ENCODE measurements at places on chromosomes 5 and 9. TPM values are rescaled to one million over a fixed set of nuclear protein-coding genes. Genes with fewer than 3 reads are reported as not detected.

Gene RASEF
- total RNA-seq: 3.9 TPM

Gene TNC
- 31.5 TPM for total RNA-seq

Gene NLN
- total RNA-seq: 7.5 TPM

Gene SEPTIN8
- total RNA-seq: 17.8 TPM

Gene CCL21
- total RNA-seq: 43.7 TPM

Gene G3BP1
- 144 TPM for total RNA-seq

- no peak for DNase-seq
- no peaks in the 10 kb centered on the region for H3K27me3 ChIP-seq
- H3K27ac ChIP-seq: no peak overlapping the region
- H3K4me3 ChIP-seq: no peak overlapping the region
These were observed 293.8 kb downstream of the CWC27 start for GRCh38 chr5:65062469-65063083.

- H3K36me3 ChIP-seq: no peaks in the 10 kb centered on the region
- H3K27ac ChIP-seq: no peak overlapping the region
- no peak for DNase-seq
These were observed 153.8 kb upstream of the RASA1 start for GRCh38 chr5:87113861-87114260.

- H3K27ac ChIP-seq: no peak overlapping the region
- H3K27me3 ChIP-seq: no peaks in the 10 kb centered on the region
- no peak overlapping the region for H3K4me3 ChIP-seq
- H3K36me3 ChIP-seq: no peaks in the 10 kb centered on the region
- no peaks in the 10 kb centered on the region for H3K4me1 ChIP-seq
These were observed 65.0 kb downstream of the MAST4 start for GRCh38 chr5:66661149-66661548.

DNA sequence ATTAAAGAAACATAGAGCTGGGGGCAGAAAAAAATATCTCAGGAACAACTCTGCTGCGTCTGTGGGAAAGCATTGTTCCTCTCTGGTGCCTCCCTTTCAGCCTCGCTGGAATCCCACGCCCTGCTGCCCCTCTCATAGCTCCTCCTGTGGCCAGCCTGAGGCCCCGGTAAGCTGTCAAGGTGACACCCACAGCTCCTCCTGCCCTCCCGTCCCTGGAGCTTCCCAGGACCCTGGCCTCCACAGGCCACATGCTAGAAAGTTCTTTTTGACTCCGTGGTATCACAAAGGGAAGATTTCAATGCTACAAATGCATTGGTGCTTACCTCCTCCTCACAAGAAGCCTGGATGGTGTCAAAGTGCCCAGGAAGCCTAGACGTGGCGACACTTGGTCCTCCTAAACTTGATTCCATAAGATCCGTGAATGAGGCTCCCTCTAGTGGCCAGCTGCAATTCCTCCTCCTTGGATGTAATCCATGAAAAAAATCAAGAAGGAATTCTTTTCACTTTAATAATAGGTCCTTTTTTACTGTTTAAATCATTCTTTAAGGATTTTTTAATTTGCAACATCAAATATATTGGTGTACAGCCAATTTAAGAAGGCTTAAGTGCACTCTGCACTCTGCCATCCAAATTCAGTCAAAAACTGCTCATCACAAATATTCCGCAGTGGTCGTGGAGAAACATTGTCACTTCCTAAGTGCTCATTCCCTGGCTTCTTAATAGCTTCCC is 104.9 kb downstream of the CFAP90 start:
- H3K36me3 ChIP-seq: no peaks in the 10 kb centered on the region
- no peak overlapping the region for H3K27ac ChIP-seq
- peak; percentile 34 for DNase-seq
- no peak overlapping the region for H3K4me3 ChIP-seq
- no peaks in the 10 kb centered on the region for H3K4me1 ChIP-seq

DNA sequence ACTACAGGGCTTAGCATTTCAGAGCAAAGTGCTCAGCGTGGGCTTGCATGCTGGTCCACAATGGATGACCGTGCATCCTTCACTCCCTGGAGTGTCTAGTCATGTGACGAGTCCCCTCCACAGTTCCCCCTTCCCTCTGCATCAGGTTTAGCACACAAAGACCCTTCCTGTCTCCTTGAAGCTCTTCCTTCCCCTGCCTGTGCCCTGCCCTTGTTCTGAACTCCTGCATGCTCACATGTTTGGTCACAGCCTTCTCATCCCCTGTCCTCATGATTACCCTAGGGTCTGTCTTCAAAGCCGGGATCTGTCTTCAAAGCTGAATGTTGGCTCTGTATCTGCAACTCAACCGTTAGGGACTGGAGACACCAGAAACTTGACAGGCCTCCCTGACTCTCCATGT is 388.9 kb downstream of the SEMA5A start:
- H3K4me3 ChIP-seq: no peak overlapping the region
- no peaks in the 10 kb centered on the region for H3K27me3 ChIP-seq
- H3K4me1 ChIP-seq: no peaks in the 10 kb centered on the region
- no peak for DNase-seq
- H3K36me3 ChIP-seq: no peaks in the 10 kb centered on the region
- no peak overlapping the region for H3K27ac ChIP-seq

GRCh38 chr9:121567500-121568342 is 68.1 kb upstream of the GGTA1 start:
- peak overlapping the region; percentile 26 for H3K27ac ChIP-seq
- H3K4me1 ChIP-seq: no peaks in the 10 kb centered on the region
- no peak overlapping the region for H3K4me3 ChIP-seq
- no peak for DNase-seq
- no peaks in the 10 kb centered on the region for H3K36me3 ChIP-seq
- H3K27me3 ChIP-seq: peaks cover 3% of the 10 kb centered on the region

- no peaks in the 10 kb centered on the region for H3K36me3 ChIP-seq
- no peak overlapping the region for H3K4me3 ChIP-seq
- no peaks in the 10 kb centered on the region for H3K4me1 ChIP-seq
- DNase-seq: no peak
- no peak overlapping the region for H3K27ac ChIP-seq
These were observed 94.0 kb downstream of the PPARGC1B start for GRCh38 chr5:149824120-149824519.

- no peaks in the 10 kb centered on the region for H3K4me1 ChIP-seq
- no peak overlapping the region for H3K27ac ChIP-seq
- no peaks in the 10 kb centered on the region for H3K27me3 ChIP-seq
- H3K4me3 ChIP-seq: no peak overlapping the region
- no peak for DNase-seq
- H3K36me3 ChIP-seq: no peaks in the 10 kb centered on the region
These were observed 105.1 kb downstream of the PLK2 start for GRCh38 chr5:58354827-58355226.

GRCh38 chr5:11224436-11225187 is 463.6 kb upstream of the DAP start:
- no peak overlapping the region for H3K27ac ChIP-seq
- H3K36me3 ChIP-seq: no peaks in the 10 kb centered on the region
- no peak for DNase-seq
- H3K4me1 ChIP-seq: no peaks in the 10 kb centered on the region
- H3K4me3 ChIP-seq: no peak overlapping the region
- H3K27me3 ChIP-seq: no peaks in the 10 kb centered on the region

DNA sequence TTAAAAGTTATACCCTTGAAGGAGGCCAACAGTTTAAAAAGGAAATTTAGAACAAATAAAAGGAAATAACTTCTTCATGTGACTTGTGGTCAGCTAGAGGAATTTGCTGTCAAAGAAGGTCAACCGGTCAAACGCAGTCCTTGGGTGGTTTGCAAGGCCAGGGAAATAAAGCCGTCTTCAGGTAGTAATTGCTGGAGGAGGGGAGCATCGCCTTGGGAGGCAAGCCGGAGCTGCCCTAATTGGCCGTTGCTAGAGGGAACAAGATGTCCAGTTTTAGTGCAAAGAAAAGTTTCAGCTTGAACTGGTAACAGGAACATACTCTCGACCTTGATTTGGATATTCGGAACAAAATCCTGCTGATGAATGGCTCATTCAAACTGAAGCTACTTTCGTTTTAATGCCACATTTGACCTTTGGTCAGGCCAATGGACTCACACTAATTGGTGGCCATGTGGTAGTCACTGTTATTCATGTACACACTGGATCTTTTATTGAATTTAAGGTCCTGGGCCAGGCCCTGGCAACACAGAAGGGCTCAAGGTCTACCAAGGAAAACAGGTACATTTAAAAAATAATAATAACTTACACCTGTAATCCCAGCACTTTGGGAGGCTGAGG is 47.0 kb upstream of the MYO10 start:
- no peaks in the 10 kb centered on the region for H3K27me3 ChIP-seq
- H3K4me3 ChIP-seq: no peak overlapping the region
- DNase-seq: no peak
- no peaks in the 10 kb centered on the region for H3K4me1 ChIP-seq
- H3K27ac ChIP-seq: no peak overlapping the region

Data from thymus (tissue), 14 donors.